ENCODE measurements at places on chromosomes 4 and X.

DNA sequence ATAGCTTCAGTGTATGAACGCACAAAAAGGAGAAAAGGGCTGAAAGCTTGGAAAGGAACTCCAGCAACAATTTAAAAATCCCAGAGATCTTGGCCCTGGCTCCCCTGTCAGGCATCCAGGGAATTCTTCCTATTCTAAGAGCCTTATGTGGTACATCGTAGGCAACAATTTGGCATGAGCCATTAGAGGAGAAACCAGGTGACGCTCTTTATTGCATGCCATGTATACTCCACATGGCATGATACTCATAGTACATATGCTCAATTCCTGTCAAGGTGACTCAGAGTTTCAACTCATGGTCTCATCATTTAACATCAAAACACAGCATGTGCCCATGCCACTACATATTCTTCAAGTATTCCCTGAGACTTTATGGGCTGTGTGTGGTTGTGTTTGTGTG lies 191.3 kb downstream of the OR13H1 start:
- DNase-seq, result no peak

DNA sequence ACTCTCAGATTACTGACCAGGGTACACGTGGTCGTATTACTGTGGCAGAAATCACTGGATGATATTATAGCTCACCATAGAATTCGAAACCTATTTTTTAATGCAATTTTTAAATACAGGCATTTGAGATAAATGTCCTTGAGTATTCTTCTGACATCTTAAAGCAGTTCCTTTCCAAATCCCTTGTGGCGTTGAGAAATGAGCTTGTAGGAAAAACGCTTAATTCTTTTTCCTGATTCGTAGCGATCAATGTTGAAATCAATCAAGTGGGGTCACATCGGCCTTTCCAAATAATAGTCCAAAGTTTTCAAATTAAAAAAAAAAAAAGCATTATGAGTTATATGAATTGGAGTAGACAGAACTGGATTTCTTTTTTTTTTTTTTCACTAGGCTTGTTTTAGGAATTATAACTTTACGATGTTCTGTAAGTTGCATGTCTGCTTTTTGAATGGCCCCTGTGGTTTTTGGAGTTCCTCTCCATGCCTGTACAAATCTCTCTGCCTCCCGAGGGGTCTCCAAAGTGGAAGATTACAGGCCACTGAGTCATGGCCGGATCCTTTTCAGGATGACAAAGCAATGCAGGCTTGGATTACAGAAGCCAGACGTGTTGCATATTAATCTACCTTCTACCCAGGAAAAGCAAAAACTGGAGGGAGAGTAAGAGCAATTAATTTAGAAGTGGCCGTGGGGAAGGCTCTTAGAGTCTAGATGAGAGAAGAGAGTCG lies 226.1 kb downstream of the SHOX start:
- DNase-seq, result no peak

- no peak for DNase-seq
These were observed 983.5 kb downstream of the FAT4 start for GRCh38 chr4:126298271-126298670.

DNA sequence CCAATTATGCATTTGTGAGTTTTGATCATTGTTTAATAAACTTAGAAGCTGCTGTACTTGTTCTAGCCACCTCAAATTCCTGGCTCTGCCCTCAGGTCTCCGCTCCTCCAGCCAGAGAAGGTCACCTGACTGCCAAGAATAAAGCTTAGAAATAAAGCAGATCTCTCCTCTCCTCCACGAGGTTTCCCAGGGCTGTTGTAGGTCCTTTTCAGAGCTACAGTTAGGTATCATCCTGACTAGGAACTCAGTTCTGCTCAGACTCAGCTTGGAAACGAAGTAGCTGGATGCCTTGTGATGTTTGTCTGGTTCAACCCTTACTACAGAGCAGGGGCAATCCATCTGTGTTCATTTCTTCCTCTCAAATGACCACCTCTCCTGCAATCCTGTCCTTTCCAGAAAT lies 79.1 kb upstream of the RAPGEF2 start:
- DNase-seq, result no peak

DNA sequence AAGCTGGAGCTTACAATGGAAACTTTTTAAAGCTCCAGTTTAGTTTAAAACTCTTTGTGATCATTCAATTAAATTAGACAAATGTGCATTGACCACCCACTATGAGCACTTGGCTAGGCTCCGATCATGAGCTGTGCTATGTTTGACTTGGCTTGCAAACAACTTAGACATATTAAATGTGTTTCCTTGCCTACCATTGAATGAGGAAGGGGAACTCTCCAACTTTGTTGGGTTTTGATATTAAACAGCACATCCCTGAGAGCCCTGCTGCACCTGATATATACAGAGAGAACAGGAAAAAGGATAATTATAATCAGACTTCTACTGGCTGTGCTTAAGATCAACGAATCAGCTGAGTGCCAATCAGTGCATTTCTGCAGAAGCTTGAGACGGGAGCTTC lies 71.4 kb upstream of the ADGRL3 start:
- no peak for DNase-seq

DNA sequence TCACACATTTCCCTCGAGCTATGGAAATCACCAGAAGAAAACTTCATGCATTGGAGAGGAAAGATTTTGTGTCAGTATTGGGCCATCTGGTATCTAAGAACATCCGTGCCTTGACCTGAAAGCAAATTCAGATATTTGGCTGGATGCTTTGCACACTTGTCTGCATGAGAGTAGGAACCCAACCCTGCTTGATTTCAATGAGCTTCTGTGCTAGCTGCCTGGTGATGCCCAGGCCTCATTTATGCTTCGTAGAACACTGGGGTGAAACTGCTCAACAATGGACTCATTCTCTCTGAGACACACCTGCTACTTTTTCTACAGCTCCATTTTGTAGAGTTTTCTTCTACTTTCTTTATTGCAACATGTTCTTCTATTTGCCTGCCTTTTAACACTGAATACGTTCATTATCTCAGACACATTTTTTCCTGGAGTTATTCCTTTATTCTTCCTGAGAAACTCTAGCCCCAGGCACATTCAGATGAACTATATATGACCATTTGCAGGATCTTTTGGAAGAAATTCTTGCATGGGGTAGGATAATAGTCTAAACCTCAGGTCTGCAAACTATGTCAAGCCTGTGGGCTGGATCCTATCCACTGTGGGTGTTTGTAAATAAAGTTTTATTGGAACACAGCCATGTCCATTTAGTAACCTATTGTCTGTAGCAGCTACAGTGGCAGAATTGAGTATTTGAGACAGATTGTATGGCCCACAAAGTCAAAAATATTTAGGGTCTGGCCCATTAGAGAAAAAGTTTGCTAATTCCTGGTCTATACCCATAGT lies 83.8 kb upstream of the CLCN4 start:
- no peak for DNase-seq

GRCh38 chr4:110002326-110002725 lies 89.6 kb downstream of the EGF start:
- DNase-seq, result no peak

DNA sequence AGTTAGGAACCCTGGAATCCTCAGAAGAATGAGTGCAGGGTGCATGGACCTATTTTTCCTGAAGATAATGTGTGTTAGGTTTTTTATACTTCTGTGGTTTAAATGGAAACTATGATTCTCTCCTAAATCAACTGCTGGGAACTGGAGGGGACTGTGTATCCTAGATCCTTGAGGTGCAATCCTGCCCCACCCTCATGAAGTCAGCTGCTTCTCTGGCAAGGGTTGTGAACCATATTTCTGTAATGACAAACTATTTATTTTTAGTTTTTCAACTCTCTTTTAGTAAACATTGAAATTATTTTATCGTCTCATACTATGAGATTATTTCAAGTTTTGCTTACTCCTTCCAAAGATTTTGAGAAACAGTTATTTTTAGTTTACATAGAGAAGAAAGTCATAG lies 25.8 kb upstream of the VEGFC start:
- DNase-seq, result no peak

GRCh38 chr4:3184725-3185124 lies 64.2 kb upstream of the MSANTD1 start:
- no peak for DNase-seq

DNA sequence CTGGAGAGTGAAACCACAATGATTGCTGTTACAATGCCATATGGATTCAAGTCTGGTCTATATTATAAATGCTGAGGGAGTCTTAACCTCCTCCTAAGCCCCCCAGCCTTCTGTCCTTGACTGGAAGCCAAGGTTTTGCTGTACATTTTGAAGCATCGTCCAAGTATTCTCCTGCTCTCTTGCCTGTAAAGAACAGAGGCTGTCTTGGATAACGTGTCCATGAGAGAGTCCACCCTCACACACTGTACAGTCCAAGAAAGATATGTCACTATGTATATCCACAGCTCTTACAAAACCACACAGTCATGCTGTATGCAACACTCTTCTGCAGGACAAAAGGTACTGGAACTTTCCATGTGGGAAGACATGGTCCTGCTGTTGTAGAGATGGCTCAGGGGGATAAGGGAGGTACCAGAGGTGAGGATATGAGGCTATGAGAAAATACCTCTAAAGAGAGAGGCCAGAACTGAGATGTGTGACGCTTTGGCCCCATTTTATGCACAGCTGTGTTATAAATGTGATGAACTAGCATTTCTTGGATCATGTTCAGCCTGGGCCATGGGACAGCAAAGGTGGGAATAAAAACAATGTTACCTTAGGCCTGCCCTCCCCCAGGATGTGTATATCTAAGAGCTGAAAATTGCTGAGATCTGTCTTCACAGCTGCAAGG lies 678.6 kb downstream of the IQCM start:
- no peak for DNase-seq
